WTC11 (cell line): ENCODE measurements at places on chromosomes 2 and 18.

- DNase-seq = no peak
These were observed 276.4 kb upstream of the HS6ST1 start for GRCh38 chr2:128594953-128595677.

DNA sequence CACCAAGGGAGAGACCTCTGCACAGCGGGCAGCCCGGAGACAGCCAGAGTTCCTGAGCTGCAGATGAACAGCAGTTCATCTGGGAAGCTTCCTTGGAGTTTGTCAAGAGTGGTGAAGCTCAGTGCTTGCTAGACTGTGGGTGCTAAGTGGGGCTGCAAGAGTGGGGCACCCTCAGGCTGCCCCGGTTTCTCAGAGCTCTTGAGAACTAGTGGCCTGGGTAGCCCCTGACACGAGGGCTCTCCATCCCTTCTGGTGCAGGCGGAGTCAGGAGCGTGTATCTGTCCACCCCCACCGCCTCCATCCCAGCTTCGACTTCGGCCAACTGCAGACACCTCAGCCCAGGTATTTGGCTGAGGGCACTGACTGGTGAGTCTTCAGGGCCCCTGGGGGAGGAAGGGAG, 222.0 kb downstream of the LOXHD1 start:
- no peak for DNase-seq

DNA sequence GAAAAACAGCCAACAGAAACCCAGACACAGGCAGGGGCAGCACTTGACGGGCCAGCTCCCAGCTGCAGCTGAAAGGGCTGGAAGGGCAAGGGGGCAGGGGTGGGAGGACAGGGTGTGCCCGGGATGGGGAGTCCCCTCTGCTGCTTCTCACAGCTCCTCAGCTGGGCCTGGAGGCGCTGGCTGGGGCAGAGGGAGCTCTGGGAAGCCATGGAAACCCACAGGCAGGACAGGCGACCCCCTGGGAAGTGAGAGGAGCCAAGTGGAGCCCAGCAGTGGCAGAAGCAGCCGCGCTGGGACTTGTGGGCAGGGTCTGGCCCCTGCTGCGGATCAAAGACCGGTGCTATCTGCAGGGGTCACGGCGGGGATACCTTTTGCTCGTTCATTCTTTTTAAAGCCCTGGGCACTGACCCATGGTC, 20.7 kb downstream of the OTOF start:
- no peak for DNase-seq

DNA sequence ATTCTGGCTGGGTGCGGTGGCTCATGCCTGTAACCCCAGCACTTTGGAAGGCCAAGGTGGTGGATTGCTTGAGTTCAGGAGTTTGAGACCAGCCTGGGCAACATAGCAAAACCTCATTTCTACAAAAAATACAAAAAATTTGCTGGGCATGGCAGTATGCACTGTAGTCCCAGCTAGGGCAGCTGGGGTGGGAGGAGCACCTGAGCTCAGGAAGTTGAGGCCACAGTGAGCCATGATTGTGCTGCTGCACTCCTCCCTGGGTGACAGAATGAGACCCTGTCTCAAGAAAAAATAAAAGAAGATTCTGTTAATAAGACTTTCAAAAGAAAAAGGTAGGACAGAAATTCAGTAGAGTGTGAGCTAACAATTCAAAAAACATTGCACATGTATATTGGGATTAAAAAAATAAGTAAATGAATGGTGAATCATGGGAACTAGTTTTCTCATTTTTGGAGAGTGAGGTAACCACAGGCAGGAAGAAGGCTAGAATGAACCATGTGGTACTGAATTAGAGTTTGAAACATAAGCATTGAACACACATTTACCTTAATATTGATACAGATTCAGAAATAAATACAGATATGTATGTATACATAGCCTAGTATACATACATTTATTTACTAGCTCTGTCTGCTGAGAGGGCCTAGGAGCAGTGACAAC, 53.5 kb downstream of the NCOA1 start:
- DNase-seq = no peak

DNA sequence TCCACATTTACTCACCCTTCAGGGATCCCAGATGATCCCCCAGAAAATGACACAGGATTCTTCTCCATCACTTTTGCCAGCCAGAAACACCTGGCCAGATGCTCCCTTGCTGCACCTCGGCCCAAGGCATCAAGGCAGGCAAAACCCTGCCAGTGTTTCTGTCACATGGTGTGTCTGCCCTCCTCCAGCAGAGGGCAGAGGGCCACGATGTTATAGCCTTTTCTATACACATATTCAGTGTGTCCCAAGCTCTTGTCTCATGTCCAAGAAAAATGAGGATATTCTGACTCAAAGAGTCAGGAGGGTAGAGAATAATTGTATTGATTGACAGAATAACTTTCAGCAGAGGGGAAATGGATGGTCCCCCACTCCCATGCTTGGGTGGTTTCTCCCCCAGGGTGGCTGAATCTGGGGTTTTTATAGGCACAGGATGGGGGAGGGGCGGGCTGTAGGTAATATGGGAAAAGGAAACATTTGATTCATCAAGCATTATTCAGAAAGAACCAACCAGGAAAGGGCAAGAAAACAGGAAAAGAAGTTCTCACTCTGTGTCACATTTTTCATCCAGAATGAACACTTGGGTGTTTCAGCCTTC, 933.9 kb downstream of the TRIB2 start:
- DNase-seq = peak; percentile 22

GRCh38 chr2:227884511-227884947, 13.1 kb downstream of the DAW1 start:
- peak; percentile 91 for DNase-seq

GRCh38 chr2:174682007-174682577, 82.2 kb downstream of the CHRNA1 start:
- peak; percentile 50 for DNase-seq

GRCh38 chr2:132037527-132038178, 124.1 kb downstream of the ANKRD30BL start:
- DNase-seq = peak; percentile 65

DNA sequence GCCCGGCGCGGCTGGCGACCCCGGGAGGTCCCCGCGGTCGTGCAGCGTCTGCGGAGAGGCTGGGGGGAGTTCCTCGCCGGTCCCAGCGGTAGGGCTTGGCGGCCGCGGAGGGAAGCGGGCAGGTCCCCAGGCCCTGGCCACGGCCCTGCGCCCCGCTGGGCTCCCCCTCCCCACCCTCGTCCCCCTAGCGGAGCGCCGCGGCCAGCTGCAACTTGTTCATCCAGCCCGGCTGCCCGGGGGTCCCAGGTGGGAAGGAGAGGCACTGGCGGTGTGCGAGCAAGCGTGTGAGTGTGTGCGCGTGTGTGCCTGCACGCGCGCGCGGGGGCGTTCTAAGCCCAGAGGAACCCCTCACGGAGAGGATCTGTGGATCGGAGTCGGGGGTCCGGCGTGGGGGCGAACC, 1.3 kb downstream of the PTPRM start:
- DNase-seq = peak; percentile 70

GRCh38 chr2:195647302-195647701, 9.7 kb upstream of the SLC39A10 start:
- DNase-seq = no peak
